Activated T-helper 17 cell treated with anti-CD3 and anti-CD28 coated beads, Interleukin-2, amount 50 U/mL, for 72 hours (primary cell): ENCODE measurements at places on chromosomes 4 and X. TPM values are rescaled to one million over a fixed set of nuclear protein-coding genes. Genes with fewer than 3 reads are reported as not detected.

- H3K27me3 ChIP-seq = no peaks in the 10 kb centered on the region
- peak; percentile 63 for ATAC-seq
- peaks cover 9% of the 10 kb centered on the region for H3K4me1 ChIP-seq
- peak overlapping the region; percentile 79 for H3K27ac ChIP-seq
- no peaks in the 10 kb centered on the region for H3K36me3 ChIP-seq
Observed at GRCh38 chrX:131816551-131817136, 206.5 kb upstream of the STK26 start.

DNA sequence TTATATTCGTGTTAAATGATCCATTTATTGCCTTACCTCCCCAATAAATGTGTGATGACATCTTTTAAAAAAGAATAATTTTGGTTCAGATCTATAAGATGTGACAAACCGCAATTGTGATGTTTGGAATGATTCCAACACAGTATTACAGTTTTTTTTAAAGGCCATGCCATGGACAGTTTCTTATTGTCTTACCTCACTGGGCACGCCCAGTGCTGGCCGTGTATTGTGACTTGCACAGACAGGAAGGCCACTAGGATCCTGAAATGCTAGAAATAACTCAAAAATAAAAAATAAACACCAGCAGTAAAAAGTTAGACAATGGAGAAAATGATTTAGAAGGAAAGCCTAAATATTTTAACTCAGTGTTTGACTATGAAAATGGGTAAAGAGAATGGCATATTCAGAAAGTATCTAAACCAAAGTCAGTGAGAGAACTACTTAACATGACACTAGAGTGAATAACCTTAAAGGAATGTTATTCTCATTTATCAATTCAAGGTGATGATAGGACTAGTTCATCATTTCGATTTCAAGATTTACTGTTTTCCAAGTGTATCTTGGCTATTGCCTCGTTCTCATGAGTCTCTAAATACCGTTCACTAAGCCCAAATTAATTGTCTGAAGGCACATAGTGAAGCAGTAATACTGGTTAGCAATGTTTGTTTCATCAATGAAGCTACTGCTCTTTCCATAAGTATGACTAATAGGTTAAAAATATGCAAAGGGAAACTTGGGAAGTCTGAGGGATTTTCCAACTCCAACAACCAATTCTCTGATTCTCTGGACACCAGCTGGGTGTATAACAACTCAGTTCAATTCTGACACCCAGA lies 46.1 kb upstream of the VEGFC start:
- no peaks in the 10 kb centered on the region for H3K27me3 ChIP-seq
- no peaks in the 10 kb centered on the region for H3K4me1 ChIP-seq
- no peak for ATAC-seq
- no peaks in the 10 kb centered on the region for H3K36me3 ChIP-seq
- H3K27ac ChIP-seq = no peak overlapping the region
- no peak overlapping the region for H3K4me3 ChIP-seq

DNA sequence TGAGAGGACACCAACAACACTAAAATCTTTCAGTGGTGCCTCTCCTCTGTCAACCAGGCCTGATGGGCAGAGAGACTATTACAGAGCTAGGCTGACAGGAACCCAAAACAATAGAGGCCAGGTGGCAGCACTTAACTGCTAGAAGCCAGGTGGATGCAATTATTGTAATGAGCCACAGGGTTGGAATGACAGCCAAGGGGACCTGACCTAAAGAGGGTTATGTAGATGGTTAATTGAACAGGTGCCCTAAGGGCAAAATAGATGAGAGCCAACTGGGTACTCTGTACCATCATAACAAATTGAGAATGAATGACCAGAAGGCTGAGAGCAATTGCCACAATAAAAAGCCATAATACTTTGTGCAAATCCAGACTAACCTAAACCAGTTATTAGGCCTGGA lies 24.7 kb upstream of the FRAS1 start:
- peaks cover 3% of the 10 kb centered on the region for H3K27me3 ChIP-seq
- H3K27ac ChIP-seq = no peak overlapping the region
- H3K36me3 ChIP-seq = no peaks in the 10 kb centered on the region
- H3K4me1 ChIP-seq = no peaks in the 10 kb centered on the region
- H3K4me3 ChIP-seq = no peak overlapping the region
- ATAC-seq = no peak

The PNPLA4 gene
- total RNA-seq = 7.8 TPM

- no peak for ATAC-seq
- no peaks in the 10 kb centered on the region for H3K36me3 ChIP-seq
- no peak overlapping the region for H3K27ac ChIP-seq
- H3K4me3 ChIP-seq = no peak overlapping the region
Observed at GRCh38 chrX:93932471-93933220, 258.6 kb downstream of the FAM133A start.
